ENCODE measurements at places on chromosomes 4 and X.

GRCh38 chr4:15003401-15003890, 1.2 kb downstream of the CPEB2 start:
- DNase-seq, result no peak

DNA sequence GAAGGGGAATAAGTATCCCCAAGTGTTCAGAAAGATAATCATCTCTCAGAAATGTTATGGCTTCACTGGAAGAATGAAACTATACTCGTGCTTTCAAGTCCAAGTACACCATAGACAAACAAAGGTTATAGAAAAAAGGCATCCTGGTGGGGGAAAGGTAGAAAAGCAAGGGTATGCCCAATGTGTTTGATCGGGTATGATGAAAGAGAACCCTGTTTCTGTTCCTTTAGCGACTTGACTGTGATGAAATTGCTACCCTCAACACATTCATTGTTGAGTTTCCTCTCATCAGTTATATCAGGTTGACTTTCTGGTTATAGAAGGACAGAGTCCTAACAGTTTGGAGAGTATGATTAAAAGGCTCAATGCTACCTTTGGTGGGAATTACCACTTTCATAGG, 464.3 kb downstream of the GRXCR1 start:
- DNase-seq, result no peak

DNA sequence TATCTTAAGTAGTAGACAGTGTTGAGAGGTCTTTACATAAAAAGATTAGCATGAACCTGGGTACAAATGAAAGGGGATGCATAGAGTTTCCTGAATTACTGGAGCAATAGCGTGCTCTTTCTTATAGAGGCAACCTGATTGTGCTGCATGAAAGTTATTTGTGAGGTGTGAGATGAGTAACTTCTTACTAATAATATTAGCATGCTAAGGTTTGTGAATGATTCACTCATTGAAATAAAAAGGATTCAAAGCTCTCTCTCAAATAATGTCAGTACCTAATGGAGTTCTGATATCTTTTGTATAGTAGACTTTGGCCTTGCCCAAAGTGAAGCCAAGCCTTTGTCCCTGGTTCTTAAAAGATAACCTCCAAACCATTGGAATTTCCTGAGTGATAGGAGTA, 131.0 kb upstream of the CXXC4 start:
- no peak for DNase-seq

DNA sequence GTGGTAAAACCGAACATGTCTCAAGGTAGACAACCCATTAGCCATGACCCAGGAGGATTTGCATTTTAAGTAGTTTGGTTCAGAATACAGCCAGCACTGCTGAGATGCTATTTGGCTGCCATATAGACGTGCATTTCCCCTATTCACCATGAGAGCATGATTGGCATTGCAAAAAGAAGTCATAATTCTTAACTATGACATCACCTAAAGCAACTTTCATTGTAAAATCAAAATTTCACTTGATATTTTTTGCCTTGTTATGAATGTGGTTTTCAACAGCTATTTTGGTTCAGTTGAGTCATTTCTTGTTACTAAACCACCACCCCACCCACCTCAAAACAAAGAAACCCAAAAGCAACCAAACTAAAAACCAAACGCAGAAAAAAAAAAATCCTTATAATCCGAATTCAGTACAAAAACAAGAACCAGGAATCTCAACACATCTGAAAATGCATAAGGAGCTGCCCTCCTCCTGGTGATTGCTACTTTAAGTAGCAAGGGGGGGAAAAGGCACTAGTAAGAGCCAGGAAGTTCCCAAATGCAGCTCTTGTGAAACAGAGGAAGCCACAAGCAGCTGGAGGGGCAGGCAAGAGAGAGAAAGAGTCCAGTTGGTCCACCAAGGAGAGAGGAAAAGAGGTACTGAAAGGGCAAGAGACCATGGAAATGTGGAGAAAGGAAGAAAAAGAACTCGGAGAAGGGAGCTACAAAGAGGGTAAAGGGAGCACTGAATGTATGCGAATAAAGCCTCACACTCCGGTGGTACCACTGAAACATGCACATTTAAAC, 3.1 kb downstream of the SLITRK4 start:
- no peak for DNase-seq

- no peak for DNase-seq
Observed at GRCh38 chrX:31449081-31449480, 377.2 kb upstream of the FTHL17 start.

DNA sequence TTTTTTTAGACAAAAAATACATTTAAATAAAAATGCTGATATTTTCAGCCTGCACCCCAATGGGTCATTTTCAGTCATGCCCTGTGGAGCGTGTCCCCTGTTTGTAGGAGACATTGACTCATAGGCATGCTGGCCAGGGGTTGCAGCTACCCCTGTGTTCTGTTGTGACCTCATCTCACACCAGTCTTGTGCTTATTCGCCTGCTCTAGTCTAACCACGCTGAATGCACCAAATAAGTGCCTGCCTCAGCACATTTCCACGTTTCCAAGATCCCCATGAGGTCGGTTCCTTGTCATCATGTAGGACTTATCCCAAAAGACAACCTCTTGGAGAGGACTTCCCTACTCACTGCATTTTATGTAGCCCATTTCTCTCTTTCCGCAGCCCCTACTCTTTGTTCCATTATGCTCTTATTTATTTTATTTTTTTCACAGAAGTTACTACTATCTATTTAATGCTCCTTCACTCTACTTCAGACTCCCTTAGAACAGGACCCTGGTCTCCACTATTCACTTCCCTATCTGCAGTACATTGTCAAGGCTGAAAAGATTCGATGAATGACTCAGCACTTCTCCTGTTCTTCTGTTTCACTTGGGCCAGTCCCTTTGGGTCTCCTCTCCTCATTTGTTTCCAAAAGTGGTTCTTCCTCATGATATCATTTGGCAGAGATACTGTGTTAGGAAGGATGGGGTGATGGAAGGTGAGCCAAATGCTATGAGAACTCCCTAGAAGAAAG, 109.7 kb downstream of the MSL3 start:
- no peak for DNase-seq

DNA sequence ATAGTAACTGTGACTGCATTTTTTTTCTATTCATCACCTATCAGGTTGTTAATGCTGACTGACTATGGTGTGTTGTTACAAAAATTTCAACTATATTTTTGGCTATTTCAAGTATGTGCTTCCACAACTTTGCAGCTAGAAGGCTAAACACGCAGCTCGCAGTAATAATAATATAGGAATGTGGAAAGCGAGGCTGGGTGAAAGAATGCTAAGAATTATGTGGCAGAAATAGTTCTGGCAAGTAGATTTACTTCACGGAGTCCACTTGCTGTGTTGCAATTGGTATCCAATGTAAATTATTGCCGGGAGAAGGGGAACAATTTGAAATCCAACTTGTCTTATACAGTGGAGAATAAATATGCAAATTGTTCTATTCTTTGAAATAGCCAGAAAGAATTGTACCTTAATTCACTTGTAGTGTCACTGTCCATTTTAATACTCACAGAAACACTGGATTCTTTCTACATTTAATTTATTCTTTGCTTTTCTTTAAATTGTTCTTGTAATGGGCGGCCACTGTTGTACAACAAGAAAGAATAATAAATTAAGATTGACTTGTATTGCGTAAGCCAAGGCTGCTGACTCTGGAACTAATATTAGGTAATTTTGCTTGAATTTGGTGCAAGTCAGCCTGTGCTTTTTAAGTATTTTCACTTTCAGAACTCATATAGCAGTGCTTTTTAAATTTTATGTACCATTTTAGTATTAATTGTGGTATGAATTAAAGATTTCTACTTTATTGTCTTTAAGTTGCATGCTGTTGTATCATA, 154.9 kb downstream of the FRMPD4 start:
- DNase-seq, result no peak

DNA sequence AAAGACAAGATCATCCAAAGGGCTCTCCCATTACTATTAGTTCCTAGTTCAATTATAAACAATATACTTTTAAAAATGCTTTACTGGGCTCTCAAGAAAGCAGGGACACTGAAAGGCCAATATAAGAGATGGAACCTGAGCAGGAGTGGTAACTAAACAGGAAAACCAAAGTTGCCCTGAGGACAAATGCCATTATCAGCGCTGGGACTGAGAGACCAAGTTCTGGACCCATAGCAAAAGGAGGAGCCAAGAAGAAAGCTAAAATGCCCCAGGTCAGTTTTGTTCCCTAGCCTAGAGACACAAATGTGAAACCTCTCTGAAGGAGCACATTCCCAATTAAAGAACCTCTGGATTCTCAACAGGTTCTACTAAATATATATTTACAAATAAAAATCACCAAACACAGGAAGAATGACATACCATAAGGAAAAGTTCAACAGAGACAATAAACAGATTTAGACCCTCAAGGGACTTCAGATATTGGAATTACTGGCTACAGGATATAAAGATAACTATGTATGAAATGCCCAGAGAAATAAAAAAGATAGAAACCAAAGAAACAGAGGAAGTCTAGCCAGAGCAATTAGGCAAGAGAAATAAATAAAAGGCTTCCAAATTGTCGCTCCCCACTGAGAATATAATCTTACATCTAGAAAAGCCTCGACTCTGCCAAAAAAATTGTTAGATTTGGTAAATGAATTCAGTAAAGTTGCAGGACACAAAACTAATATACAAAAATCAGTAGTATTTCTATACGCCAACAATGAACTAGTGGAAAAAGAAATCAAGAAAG, 67.1 kb downstream of the KLHL8 start:
- no peak for DNase-seq

- no peak for DNase-seq
Observed at GRCh38 chr4:178672512-178672911, 1230.3 kb upstream of the AGA start.

DNA sequence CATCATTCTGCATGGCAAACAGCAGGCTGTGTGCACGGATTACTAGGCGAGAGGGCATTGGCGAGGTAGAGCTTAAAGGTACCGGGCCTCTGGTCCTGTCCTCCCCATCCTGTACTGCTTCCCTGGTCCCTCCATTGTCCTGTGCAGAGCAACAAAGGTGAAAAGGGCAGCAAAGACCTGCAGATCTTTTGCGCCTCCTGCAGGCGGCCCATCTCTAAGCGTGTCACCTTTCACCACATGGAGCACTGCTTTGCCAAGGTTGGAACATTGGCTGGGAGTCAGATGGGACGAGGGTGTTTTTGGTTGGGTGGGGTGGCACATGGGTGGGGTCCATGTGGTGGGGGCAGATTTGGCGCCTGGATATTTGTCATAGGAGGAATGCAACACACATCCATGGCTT, 64.7 kb upstream of the UXT start:
- no peak for DNase-seq

DNA sequence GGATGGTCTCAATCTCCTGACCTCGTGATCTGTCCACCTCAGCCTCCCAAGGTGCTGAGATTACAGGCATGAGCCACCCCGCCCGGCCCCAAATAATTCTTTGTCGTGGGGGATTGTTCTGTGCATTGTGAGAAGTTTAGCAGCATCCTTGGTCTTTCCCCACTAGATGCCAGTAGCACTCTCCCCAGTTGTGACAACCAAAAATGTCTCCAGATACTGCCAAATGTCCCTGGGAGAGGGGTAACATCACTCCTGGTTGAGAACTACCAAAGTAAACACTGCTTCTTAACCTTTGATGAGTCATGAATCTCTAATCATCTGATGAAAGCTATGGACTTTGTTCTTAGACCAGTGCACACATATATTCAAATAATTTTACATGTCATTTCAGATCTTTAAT, 90.7 kb upstream of the BRS3 start:
- DNase-seq, result no peak

- DNase-seq, result no peak
Observed at GRCh38 chr4:89123451-89123851, 12.1 kb downstream of the TIGD2 start.

DNA sequence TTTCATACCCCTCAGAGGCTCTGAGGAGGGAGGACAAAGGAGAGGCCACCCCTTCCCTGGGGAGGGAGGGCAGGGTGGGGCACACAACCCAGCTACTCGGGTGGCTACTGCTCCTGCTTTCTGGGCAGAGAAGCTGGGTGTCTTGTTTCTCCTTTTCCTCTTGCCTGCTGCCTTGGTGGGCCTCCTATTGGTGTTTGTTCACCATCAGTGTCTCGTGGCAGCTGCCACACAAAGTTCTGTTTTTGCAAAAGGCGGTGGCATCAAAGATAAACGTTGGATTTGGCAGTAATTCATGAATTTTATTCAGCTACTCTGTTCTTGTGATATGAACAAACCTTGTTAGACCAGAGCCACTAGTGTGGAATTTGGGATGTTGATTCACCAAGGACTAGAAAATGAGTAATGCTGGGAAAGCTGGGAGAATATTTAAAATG, 153.0 kb upstream of the SCML1 start:
- DNase-seq, result no peak

- DNase-seq, result no peak
Observed at GRCh38 chrX:46814966-46815365, 21.9 kb upstream of the RP2 start.

DNA sequence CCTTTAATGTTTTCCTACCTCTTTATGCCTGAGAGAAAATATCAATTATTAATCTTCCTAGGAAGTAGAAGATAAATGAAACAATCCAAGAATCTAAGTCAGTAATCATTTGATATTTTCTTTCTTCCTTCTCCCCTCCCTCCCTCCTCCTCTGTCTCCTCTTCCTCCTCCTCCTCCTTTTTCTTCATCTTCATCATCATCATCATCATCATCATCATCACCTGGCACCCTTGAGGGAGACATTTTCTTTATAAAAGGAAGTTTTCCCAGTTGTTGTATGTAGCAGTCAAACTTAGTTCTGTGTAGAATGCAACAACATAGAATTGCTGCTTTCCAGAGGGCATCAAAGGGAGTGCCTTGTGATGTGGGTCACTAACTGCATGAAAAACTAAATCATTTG, 100.1 kb downstream of the SLC10A6 start:
- DNase-seq, result no peak

- no peak for DNase-seq
Observed at GRCh38 chr4:138499627-138500026, 257.5 kb upstream of the SLC7A11 start.

DNA sequence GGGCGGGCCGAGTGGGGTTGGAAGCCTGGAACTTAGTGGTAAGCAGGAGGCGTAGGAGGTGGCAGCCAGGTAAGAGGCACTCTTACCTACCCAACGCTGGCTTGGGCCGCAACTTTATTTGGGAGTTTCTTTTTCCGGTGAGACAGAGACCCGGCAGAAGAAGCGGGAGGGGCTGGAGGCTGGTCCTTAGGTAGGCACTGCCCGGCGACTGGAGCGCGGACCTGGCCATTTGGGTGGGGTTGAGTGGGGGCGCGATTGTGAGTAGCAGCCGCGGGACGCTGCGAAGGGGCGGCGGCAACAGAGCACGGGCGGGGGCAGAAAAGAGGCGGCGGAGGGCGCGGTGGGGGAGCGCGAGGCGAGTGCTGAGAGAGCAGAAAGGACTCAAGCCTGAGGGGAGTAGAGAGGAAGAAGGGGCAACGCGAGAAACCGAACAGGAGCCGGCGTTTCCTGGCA, 334 bp upstream of the POU4F2 start:
- DNase-seq, result no peak

GRCh38 chrX:142089193-142089592, 115.9 kb downstream of the MAGEC2 start:
- DNase-seq, result no peak
